ENCODE measurements at places on chromosomes 11 and 22.

- no peak for DNase-seq
Observed at GRCh38 chr11:77377734-77378133, 76.2 kb upstream of the GDPD4 start.

GRCh38 chr11:58659910-58660570, 37.6 kb downstream of the CNTF start:
- no peak for DNase-seq

DNA sequence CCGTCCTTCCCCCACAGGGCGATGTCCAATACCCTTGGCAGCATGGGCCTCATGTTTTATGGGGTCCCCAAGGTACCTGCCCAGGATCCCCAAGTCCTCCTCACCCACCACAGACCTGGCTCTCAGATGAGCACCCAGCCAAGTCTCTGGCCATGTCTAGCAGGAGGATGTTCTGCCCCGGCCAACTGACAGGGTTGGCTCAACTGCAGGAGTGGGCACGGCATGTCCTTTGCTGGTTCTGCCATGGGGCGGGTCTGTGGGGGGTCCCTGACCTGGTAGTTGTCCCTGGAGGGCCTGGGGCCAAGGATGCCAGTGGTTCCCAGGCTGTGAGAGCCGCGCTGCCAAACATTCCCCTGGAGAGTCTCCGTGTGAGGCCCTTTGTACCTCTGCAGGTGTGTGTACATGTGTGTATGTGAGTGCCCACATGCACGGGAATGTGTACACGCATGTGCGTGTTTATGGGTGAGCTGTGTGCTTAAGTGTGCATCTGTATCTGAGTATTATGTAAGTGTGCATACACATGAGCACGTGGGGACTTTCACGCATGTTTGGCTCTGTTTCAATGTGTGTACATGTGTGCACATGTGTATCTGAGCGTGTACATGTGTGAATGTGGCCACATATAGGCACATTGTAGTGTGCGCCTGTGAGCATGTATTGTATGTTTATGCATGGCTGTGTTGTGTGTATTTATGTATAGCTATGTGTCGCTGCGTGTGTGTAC, 85.5 kb downstream of the KCNQ1 start:
- no peak for DNase-seq

- DNase-seq = peak; percentile 98
Observed at GRCh38 chr11:1050581-1051355, 14.2 kb upstream of the MUC6 start.

DNA sequence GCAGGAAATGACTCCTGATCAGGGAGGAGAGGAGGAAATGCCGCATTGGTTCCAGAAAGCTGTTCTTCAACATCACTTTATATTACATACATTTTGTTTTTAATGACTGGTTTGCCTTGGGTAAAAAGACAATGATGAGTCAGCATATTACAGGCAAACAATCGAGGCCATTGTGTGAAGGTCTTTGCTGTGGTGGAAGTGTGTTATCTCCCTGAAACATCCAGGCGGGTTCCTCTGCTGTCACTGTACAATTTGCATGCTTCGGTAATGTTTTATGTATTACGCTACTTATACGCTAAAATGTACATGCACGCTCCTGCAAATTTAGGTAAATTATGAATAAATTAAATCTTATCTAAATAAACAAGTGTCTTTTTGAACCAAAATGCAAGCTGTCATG, 161.1 kb downstream of the KIRREL3 start:
- no peak for DNase-seq

DNA sequence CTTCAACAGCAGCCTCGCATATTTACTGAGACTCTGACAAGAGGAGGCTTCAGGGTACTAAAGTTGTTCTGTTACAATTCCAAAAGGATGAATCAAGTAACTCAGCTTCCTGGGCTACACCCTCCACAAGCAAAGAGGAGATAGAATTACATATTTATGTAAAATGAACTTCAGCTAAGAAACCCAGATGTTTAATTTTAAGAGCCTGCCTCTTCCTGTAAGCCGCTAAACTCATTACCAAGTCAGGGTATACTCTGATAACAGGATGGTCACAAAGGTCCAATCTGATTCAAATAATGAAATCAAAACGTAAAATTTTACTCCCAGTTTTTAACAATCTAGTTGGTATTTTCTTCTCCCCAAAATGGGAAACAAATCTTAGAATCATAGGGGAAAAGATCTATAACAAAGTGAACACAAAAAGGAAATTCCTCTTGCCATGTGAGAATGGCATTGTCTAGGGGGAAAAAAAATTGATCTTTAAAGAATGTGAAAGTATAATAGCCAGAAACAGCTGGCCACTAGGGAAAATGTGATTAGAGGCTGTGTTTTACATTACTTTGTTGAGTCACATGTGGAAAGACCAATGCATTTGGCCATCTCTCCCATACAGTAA, 30.9 kb downstream of the CHEK2 start:
- no peak for DNase-seq

DNA sequence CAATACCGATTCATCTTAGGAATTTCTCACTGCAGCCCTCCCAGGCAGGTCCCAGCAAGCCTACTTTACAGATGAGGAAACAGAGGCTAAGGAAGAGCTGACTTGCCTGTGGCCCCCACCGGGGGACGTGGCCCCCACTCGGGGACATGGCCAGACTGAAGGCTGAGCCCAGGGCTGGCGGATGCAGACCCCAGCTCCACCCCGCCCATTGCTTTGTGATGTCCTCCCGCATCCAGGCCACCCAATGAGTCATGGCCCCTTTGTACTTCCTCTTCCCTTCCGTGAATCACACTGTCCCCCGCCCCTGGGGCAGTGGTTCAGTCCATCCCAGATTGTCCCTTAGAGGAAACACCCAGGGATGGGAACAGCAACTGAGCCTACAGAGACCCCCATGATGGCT, 116.0 kb upstream of the ANO1 start:
- DNase-seq = no peak

DNA sequence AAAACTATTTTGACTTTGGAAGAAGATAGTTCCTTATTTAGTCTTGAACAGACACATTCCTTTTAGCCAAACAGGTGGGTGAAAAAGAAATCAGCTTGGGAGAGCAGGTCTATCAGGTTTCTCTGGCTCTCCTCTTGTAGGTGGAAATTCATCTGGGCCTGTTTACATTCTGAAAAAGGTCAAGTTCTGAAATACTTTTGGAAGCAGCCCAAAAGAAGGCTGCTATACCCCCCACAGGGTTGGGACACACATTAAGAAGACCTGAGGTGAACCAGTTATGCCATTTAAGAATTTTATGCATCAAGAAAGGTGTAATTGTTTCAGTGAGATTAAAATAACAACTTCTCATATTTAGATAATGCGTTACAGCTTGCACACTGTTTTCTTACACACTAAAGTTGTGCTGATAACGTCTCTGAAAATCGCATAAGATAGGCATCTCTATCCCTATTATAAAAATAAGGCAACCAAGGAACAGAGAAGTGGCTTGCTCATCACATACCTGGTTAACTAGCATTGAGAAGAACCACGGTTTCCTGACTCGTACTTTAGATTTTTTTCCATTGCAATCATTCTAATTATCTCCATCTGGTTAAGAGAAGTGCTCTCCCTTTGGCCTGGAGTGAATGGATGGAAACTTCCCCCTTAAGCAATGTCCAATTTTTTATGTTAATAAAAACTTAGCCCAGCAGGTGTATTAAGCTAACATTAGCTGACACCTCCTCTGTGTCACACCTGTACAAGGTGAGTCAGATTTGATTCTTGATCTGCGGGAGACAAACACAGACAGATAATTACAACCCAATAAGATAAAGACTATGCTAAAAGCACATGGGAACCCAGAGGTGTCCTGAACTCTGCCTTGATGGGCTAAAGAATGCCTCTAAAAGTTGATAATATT, 60.5 kb upstream of the UCP3 start:
- DNase-seq = no peak

DNA sequence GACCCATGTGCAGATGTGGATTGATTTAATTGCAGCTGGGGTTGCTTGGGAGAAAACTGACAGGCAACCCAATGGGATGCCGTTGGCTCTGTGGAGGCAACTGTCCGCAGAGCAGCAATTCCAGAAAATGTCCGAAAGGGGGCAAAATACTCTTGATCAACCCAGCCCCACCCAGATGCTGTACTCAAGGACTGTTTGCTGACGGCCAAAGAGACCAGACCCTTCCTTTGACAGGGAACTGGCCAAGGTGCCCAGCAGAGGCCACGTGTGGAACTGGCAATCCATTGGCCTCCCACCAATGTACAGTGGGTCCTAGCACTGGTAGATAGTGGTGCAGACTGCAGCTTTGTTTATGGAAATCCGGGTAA, 29.7 kb upstream of the KCNA4 start:
- no peak for DNase-seq

GRCh38 chr11:2269601-2270321, 627 bp downstream of the ASCL2 start:
- no peak for DNase-seq

GRCh38 chr11:59957094-59957493, 6.7 kb upstream of the OOSP4A start:
- DNase-seq = no peak

- no peak for DNase-seq
Observed at GRCh38 chr11:19892387-19892786, 179.8 kb downstream of the NAV2 start.

- DNase-seq = no peak
Observed at GRCh38 chr11:32510039-32510438, 73.6 kb upstream of the EIF3M start.

DNA sequence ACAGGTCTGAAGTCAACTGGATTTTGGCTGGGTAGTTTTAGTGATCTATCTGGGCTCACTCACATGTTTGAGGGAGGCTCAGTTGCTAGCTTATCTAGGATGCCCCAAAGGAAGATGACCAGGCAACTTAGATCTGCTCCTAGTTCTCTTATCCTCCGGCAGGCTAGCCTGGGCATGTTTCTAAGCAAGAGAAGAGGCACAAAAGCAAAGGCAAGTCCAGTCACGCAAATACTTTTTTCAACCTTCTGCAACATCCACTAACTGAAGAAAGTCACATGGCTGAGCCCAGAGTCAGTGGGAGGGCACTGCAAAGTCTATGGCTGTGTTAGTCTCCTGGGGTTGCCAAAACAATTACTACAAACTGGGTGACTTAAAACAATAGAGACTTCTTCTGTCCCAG, 32.9 kb upstream of the FSHB start:
- no peak for DNase-seq

DNA sequence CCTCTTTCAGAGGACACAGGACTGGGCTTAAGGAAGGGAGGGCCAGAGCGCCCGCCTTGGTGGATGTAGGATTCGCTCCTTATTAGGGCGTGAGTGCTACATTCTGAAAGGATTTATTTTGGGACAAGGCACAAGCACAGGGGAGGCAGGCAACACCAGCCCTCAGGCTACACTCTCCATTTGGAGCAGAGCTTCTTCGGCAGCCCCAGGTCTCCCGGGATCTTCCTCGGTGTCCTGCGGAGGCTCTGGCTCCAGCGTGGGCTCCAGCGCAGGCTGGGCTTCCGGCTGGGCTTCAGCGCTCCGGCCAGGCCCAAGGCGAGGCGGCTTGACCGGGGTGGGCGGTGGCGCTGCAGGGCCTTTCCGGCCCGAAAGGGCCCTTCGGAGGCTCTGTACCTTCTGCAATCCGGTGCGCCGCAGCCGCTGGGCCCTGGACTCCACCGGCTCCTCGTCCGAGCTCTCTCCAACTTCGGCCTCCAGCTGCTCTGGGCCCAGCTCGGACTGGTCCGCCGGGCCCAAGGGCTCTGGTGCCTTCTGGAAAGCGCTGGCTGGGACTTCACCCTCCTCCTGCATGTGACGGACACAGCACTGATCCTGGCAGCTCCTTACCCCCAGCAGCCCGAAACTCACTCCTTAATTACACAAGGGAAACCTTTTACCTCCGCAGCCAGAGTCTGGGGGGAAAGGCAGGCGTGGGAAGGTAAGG, 1.1 kb downstream of the CAVIN3 start:
- DNase-seq = no peak

DNA sequence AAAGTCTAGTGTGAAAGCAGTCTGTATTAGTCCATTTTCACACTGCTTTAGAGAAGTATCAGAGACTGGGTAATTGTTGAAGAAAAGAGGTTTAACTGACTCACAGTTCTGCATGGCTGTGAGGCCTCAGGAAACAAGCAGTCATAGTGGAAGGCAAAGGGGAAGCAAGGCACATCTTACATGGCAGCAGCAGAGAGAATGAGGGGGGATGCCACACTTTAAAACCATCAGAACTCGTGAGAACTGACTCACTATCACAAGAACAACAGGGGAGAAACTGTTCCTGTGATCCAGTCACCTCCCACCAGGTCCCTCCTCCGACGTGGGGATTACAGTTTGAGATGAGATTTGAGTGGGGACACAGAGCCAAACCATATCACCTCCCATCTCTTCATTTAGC, 13.8 kb upstream of the TUBA8 start:
- DNase-seq = no peak

DNA sequence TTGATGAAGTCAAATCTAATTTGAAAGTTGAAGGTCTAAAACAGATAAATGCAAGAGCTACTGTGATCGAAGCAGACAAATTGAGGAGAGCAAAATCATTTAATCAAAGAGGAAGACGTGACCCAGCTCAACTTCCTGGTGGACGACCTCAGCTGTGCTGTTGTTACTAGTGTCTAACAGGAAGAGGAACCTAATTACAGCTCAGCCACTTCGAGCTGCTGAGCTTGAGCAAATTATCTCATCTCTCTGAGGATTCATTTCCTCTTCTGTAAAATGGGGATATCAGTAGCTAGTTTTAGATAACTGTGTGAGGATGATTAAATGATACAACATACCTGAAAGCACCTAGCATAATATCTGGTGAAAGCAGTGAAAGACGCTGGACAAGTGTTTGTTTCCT, 48.6 kb upstream of the OLFML1 start:
- DNase-seq = peak; percentile 22

DNA sequence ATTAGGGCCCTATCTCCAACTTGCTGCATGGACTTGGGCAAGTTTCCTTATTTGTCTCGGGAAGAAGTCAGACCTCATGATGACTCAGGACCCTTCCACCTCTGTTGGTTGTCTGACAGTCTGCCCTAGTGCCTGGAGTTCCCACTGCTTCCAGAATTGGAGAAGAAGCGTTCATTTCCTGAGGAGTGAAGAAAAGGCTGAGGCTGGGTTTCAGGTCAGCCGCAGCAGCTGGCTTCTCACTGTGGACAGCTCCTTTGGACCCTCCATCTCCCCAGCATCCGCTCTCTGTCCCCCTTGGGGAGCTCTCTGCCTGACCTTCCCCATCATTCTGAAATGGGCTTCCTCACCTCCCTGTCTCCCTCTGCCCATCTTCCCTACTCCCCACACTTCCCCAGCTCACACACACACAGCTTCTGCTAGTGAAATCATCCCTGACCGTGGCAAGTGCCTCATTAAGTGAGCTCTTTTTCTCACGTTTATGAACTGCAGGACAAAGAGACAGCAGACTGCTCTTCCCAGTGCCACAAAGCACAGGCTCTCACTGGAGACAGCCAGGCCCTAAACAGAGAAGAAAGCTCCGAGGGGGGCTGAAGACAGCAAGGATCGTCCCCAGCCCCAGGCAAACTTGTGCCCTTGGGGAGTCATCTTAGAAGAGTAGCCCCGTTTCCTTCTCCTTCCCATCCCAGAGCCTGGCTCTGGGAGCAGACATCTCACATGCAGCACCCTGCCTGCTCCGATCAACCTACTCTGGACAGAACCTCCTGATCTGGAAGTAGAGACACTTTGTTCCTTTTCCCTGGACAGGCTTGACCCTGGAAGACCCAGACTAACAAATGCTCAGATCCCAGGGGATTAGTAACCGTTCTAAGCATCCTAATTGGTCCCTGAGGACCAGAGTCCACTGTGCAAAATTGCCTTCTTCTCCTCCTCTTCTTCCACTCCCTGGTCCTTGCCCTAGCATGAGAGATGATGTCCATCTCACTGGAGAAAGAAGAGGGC, 157.9 kb downstream of the FEZ1 start:
- DNase-seq = no peak

GRCh38 chr11:66417000-66417399, 3.8 kb upstream of the NPAS4 start:
- no peak for DNase-seq

- no peak for DNase-seq
Observed at GRCh38 chr22:20458530-20459151, 21.0 kb upstream of the SCARF2 start.

Data from GM12892 (cell line).